Stimulated activated CD8-positive, alpha-beta memory T cell treated with anti-CD3 and anti-CD28 coated beads, Interleukin-12 subunit alpha, Interleukin-12 subunit beta, amount 100 ng/mL, for 4 hours (primary cell): ENCODE measurements at places on chromosomes 3 and 15.

DNA sequence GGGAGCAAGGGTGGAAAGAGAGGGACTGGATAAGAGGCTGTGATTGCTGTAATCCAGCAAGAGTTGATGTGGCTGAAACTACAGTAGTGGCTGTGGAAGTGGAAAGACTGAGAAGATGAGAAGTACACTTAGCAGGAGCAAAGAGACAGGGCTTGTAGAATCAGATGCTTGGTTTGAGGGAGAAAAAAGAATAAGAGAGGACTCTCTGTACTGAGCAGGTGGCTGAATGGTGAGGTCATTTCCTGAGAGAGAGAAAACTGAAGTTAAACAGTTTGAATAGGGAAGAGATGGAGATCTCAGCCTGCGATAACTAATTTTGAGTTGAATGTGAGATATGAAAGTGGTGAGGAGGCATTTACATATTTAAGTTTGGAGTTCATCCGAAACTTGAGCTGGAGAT, 95.8 kb upstream of the SLC25A36 start:
- DNase-seq, result no peak

DNA sequence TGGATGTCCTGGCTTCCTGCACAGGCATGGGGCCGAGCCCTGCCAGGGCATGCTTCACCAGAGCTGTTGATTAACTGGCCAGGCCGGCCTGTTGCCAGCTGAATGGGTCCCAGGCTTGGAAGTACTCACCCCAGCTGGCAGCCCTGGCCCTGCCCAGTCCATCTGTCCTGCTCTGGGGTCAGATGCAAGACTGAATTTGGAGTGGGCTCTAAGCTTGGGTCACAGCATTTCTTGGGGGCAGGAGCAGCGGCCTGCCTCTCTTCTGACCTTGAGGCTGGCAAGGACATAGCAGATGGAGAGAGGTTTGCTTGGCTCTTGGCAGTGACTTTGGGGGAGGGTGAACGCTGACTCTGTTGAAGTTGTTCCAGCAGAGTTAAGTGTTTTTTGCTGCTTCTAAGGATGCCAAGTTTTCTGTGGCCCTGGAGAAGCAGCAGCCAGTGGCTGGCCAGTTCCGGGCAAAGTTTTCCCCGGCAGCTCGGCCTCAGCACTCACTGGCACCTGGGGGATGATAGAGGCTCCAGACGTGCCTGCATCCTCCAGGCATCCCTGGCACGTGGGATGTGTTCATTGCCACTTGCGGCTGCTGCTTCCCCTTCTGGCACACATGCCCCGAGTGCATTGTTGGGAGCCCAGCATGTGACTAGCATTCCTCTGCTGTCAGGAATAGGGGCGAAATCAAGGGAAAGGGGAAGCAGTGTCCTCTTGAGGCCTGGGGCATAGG, 22.9 kb downstream of the PDIA5 start:
- DNase-seq, result no peak

DNA sequence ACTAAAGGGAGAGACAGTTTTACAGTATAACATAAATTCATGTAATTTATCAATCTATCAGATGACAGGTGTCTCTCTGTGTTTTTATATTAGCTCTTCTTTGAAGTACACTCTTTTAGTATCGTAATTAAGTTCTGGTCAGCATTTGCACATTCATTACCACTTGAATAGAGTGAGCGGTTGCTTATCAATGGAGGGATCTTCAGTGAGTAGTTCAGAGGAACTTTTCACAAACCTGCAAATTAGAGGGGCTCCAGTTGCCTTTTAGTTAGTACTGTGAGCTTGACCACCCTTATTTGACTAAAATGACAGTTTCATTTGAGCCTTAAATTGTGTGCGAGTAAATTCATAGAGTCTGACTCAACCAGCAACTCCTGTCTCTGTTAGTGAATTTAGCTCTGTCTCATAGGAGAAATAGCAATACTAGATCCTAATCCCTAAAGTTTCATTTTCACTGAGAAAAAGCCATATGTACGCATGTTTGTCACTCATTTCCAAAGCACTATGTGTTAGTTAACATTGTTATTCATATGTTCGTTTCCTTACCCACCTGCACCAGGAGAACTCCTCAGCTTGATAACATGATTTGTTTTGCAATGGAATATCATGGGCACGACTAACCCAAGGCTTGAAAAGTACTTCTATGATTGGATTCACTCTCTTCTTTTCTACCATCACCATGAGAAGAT, 57.5 kb upstream of the ZBED2 start:
- DNase-seq, result no peak

DNA sequence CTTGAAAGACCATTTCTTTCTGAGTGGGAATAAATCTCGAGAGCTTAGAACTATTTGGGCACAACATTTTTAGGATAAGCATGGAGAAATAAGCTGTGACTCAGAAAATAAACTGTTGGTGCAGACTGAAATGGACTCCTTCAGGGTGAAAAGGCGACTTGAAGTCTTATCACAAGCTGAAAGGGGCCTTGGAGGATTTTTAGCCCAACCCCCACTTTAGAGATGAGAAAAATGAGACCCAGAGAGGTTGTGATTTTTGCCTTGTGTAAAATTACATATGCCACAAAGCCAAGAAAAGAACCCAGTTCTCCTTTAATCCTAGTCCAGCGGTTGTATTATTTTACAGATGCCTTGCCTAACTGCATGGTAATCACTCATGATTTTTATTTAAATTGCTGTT, 1.5 kb downstream of the ATP1B3 start:
- DNase-seq, result no peak

DNA sequence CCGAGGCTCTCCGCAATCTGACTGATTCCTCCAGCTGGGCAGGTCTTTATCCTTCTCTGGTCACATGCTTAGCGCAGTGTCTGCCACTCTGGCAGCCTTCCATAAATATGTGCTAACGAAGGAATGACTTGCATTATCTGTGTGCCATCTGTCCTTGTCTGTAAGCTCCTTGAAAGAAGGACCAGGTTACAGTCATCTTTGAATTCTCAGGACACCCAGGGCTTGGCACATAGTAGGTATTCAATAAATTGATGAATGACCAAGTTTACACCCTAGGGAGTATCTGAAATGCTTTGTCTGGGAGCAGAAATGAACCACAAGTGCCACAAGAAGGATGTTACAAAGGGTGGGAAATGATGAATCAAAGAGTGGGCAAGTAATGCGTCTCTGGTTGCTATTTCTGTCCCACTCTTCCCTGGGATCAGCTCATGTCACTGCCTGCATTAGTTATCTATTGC, 16.5 kb upstream of the FAM3D start:
- no peak for DNase-seq

- no peak for DNase-seq
Observed at GRCh38 chr3:117932441-117932840, 1102.2 kb downstream of the IGSF11 start.
